ENCODE measurements at places on chromosomes 12 and 14.

- DNase-seq, result no peak
Observed at GRCh38 chr12:56221232-56221756, 428 bp downstream of the RNF41 start.

GRCh38 chr12:54853933-54854538 lies at the start of gene MUCL1:
Gene MUCL1, plus strand, starts transcription at chr12:54854516. Its CDS starts 67 bp downstream, at chr12:54854583.
- peak; percentile 41 for DNase-seq

DNA sequence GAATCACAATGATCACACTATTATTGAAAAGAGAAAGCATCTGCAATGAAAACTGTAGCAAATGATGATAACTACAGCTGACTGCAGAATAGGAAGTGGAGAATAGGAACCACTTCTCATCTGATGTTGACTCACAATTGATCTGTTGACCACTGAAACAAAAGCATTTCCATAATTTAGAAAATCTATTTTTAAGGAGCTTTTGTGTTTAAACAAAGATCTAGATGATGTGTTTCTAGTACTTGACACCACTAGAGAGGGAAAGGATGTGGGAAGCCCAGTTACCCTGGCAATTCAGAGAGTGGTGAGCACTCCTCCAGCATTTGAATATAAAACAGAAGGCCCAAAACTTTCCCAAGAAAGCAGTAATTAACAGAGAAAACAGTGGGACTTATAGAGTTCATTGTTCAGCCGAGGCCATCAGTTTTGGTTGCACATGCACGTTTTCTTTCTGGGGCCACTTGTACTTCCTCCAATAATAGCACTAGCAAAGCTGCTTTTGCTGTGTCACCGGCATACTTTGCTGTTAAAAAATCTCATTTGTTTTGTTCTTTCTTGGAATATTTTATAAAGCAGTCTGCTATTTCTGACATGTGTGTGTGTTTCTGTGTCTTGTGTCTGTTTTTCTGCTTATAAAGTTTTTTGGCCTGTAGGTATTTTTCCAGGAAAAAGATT lies 76.1 kb upstream of the HECTD1 start:
- DNase-seq, result no peak

DNA sequence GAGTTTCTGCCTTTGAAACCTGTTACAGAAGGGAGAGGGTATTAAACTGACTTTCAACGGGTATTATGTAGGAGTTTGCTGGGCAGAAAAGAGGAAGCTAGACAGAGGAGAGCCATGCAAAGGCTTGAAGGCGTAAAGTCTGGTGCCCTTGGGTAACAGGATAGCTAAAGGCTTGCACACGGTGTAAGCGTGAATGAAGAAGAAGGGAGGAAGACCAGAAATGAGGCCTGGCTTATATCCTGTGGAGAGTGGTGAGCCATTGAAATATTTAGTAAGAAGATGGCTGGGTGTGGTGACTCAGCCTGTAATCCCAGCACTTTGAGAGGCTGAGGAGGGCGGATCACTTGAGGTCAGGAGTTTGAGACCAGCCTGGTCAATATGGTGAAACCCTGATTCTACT lies 22.6 kb downstream of the SUDS3 start:
- no peak for DNase-seq

DNA sequence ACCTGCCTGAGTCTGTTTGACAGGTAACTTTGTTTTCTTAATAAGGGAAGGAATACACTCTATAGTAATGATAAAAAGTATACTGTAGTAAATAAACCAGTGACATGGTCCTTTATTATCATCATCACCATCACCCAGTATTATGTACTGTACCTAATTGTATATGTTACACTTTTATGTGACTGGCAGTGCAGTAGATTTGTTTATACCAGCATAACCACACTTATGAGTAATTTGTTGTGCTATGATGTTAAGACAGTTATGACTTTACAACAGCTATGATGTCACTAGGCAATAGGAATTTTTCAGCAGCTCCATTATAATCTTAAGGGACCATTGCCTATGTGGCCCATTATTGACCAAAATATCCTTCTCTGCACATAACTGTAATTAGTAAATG lies 155.0 kb downstream of the NUBPL start:
- no peak for DNase-seq

- no peak for DNase-seq
Observed at GRCh38 chr14:47102472-47102871, 450.9 kb upstream of the RPL10L start.

GRCh38 chr12:62401631-62402030 lies 65.0 kb upstream of the MON2 start:
- no peak for DNase-seq

Data from kidney glomerular epithelial cell (primary cell).